ENCODE measurements at places on chromosomes 1 and 21.
A peak's percentile ranks its signal among the peaks of the same experiment; 100 is the strongest.

DNA sequence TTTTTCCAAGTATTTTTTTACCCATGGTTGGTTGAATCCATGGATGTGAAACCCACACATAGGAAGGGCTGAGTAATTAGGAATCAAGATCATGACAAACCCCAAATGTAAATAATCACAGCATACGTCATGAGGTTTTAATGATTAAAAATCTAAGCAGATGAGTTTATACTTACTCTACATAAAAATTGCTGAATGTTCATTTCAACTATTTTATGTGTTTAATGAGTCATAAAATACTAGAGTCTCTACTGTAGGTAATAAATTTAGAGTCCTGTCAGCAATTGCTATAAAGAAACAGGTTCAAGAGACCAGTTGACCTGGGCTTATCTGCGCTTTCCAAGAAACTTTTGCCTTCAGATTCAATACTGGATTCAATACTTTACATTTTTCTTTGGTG is 18.2 kb downstream of the CTH start:
- no peak for DNase-seq

GRCh38 chr1:173661271-173661670 is 8.4 kb downstream of the ANKRD45 start:
- no peak for DNase-seq

DNA sequence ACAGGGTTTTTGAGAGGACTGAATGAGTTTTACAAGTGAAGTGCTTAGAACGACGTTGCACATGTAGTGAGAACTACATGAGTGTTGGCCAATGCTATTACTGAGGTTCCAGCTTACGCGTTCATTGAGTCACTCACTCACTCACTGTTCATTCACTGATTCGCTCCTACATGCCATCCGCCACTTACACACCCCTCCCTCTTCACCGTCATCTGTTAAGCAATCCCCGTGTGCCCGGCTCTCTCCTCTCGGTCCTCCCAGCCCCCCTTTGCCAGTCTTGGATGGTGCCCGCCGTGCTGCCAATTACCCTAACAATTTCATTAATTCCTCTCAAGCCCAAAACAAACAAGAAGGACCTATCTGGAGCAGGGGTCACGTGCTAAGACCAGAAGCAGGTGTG is 27.3 kb upstream of the EPHA2 start:
- no peak for DNase-seq

GRCh38 chr1:193412748-193413147 is 226.3 kb upstream of the B3GALT2 start:
- no peak for DNase-seq

- DNase-seq = peak; percentile 69
Observed at GRCh38 chr1:153775458-153776327, 486 bp downstream of the SLC27A3 start.

GRCh38 chr1:178411756-178412399 is 84.9 kb downstream of the CLEC20A start:
- no peak for DNase-seq

DNA sequence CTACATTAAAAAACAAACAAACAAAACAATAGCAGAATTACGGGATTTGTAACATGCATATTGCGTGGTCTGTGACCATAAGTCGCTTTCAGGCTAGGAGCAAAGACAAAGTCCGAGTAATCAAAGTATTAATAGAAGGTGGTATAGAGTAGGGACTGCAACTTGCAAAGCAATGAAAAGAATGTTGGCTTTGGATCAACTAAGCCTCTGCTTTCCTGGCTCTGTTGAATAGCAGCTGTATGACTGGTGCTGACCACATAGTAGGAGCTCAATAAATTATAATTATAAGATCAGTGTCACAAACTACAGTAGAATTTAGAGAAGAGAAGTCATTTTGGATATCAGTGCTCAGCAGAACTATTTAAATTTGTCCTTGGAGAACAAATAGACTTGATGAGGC is 586.4 kb downstream of the DPYD start:
- DNase-seq = no peak

DNA sequence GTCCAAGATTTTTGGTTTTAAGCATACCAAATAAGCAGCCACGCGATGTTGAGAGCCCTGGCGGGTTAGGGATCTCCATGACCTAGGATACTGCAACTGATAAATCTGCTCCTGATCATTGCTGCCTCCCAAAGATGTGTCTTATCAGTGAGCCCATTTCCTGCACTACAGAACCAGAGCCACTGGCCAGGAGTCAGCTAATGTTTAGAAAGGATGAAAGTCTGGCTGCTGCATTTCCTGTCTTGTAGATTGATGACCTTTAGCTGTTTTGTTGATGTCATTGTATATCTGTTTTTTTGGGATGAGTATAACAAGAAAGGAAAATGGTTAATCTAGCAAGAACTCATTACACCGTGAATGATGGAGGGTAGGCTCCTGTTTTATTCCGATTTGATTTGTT is 74.5 kb downstream of the C1orf21 start:
- DNase-seq = no peak

DNA sequence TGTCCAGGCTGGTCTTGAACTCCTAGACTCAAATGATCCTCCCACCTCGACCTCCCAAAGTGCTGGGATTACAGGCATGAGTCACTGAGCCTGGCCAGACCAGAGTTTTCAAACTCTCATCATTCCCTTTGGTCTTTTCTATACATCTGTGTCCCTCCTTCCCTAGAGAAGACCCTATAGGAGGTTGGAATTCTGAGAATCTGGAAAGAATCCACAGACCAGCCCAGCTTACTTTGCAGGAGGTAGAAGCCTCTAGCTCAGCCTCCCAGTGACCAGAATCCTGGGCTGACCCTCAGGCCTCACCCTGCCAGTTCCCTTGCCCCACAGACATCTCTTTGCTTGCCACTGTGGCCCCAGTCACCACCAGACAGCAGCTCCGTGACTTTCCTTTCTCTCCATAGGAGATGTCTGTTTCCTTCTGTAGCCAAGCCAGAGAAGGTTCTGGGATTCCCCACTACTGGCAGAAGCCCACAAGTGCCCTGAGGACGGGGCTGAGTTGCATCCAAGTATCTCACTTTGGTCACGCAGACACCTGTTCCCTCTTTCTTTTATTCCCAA is 34.7 kb upstream of the KHDRBS1 start:
- DNase-seq = no peak

DNA sequence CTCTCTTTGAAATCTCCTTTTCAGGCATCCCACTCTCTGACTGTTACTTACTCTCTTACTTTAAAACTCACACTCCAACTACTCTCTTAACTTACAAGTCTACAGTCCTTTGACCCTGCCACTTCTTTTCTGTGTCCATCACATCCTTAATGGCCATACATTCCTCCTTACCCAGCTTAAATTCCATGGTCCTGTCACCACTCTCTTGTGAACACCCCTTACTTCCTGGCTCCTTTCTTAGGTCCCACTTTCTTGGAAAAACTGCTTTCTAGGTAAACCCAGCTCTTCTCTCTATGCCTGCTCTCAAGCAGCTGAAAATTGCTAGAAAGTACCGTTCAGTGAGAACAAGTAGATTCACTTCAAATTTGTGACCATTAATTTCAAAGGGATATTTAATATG is 109.1 kb downstream of the OLFML2B start:
- DNase-seq = no peak

- no peak for DNase-seq
Observed at GRCh38 chr1:210669951-210670350, 341.2 kb downstream of the HHAT start.

GRCh38 chr1:226627924-226628611 is 79.5 kb downstream of the STUM start:
- no peak for DNase-seq

DNA sequence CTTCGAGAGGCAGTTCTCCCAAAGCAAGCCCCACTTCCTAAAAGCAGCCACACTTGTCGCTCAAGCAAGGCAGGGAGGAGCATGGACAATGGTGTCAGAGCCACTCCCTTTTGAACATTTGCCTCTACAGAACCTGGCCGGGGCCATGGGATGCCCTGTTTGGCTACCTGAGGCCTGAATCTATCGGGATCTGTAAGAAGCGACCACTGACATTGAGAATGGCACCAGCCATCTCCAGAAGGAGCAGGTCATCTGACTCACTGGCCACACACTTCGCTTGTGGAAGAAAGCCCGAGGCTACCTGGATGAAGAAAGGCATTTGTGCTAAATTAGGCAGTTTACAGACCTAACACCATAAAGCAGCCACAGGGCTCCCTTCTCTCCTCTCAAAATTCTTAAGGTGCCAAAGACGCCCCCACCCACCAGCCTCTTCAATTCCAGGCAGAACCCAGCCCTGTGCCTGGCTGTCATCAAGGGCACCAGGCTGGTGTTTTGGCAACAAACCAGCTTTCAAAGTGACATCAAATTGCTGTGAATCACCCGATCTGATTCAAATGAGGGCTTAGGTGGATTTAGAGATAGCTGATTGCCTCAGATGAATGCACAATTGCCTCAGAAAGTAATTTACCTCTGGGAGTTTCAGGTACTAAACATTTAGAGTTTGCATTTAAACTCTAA is 104.8 kb downstream of the ETS2 start:
- no peak for DNase-seq

DNA sequence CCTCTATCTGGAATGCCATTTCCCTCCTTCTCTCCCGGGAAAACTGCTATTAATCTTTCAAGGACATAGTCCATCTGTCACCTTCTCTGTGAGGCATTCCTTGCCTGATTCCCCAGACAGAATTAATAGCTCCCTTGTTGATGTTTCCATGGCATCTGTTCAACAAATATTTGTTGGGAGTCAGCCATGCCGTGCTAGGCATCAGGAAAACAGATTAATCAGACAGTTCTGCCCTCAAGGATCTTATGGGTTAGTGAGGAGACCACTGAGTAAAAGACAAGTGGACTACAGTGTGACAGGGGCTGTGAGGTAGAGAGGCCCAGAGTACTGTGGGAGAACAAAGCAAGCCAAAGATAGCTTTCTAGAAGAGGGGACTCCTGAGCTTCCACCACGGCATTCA is 11.4 kb upstream of the MAGOH start:
- peak; percentile 30 for DNase-seq

GRCh38 chr1:248825136-248825535 is 579 bp downstream of the SH3BP5L start:
- DNase-seq = no peak

DNA sequence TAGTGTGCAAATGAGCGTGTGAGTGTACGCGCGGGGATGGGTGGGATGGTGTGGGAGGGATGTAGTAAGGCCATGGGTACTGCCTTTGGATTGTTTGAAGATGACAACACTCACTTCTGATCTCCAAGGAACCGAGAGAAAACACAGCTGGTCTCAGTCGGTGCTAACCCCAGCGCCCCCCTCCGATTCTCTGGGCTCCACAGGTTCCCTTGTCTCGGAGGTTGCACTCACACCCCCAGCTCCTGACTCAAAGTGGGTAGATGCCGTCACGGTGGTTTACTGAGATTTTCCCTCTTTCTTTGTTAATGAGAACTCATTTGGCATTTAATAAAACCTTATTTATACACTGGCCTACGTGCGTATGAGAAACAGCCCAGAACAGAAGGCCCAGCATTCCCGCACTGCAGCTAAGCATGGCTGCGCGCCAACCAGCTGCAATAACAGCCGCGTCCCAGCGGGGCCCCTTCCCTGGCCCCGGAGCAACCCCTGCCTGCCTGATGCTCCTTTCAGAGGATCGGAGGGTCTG is 25.8 kb downstream of the ABCA4 start:
- DNase-seq = no peak

GRCh38 chr1:9014475-9015375 is 11.5 kb downstream of the SLC2A7 start:
- DNase-seq = no peak

DNA sequence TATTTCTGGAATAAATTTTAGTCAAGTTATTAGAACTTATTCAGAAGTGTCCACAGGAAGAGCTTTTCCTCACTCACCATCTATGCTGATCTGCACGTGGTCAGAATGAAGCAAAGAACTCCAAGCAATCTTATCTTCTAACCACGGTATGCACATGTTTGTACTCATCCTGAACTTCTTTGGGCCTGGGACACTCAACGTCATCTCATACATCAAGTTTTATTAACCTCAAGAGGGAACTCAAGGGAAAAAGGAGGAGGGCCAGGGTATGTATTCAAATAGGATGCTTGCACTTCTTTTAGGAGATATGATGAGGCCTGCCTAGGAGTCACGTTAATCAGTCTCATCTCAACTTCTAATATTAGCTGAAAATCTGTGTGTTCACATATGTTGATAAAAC is 142.5 kb downstream of the C1orf94 start:
- no peak for DNase-seq

GRCh38 chr21:42145569-42146272 is 73.2 kb upstream of the ABCG1 start:
- peak; percentile 74 for DNase-seq

GRCh38 chr1:12630946-12631530 is 12.8 kb upstream of the AADACL4 start:
- no peak for DNase-seq

GRCh38 chr1:230278871-230279582 is 147.1 kb downstream of the PGBD5 start:
- no peak for DNase-seq

GRCh38 chr1:17587693-17588047 is 48.2 kb downstream of the ARHGEF10L start:
- DNase-seq = no peak

- no peak for DNase-seq
Observed at GRCh38 chr1:42937141-42937696, 21.4 kb downstream of the SLC2A1 start.

DNA sequence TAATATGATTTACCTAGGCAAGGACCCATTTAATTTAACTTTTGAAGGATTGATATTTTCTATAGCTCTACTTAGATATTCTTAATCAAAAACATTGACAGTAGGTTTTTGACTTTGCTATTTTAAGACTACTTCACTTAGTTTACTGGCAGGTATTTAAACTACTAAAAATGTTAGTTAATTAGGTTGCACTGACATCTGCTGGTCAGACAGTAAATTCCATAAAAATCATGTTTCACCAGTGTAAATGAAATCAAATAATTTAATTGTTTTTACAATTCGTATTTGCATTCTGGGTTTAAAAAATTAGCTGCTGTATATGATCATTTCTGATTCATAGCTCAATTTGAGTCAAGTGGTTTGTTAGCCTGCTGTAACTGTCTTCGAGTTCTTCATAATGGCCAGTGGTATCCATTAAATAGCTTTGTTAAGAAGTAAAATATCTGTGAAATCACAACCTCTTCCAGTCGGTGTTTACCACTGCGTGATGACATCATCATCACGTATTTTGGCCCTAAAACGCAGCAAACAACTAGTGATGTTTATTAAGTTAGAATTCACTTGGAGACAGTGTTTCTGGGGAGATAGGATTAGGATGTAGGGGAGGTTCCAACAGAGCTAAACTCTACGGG is 26.2 kb downstream of the EXTL2 start:
- peak; percentile 13 for DNase-seq

GRCh38 chr1:181073638-181074037 is 14.9 kb upstream of the IER5 start:
- no peak for DNase-seq

DNA sequence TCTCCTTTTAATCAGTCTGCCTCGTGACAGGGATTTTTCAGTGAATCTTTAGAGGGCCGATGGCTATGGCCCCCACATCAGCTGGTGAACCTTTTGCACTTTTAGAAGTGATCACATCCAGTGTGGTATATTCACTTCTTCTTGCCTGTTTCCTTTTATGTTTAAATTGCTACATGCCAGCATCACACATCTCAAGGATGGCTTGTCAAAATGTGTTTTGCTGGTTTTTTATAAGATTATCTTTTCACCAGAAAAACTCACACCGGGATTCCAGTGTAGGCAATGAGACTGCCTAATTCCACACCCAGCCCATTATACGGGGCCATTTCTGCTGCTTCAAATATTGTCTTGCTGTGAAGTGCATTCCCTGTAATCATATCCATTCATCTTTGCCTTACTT is 1151.7 kb upstream of the ADGRL4 start:
- DNase-seq = no peak

All from NCI-H2227 treated with DMSO at 0.1 percent for 48 hours (cell line).